Activated naive CD8-positive, alpha-beta T cell treated with anti-CD3 and anti-CD28 coated beads, Interleukin-2, amount 10 ng/mL, durations not matched to agents 7 days and 5 days (primary cell): ENCODE measurements at places on chromosomes 3 and 15. TPM values are rescaled to one million over a fixed set of nuclear protein-coding genes. Genes with fewer than 3 reads are reported as not detected.

GRCh38 chr3:150913133-150913922 is 8.1 kb upstream of the MINDY4B start:
- peaks cover 8% of the 10 kb centered on the region for H3K27me3 ChIP-seq
- H3K4me3 ChIP-seq: no peak overlapping the region
- no peaks in the 10 kb centered on the region for H3K36me3 ChIP-seq
- H3K27ac ChIP-seq: no peak overlapping the region
- H3K4me1 ChIP-seq: no peaks in the 10 kb centered on the region

DNA sequence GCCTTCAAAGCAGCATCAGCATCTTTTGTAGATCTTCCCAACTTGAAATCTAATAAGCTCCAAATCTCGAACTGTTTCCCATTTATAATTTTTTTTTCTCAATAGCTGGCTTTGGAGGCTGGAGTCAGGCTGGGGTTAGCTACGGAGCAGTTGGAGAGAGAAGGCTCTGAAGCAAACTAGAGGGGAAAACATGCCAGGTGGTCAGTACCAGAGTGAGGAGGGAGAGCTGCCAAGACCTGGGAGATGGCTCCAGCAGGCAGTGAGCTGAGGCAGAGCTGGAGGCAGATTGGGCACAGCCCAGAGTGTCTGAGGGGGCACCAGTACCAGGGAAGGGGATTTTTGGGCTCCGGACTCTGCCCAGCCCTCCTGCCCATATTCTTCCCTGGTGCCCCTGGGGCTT is 311.2 kb downstream of the RPLP1 start:
- no peak overlapping the region for H3K4me3 ChIP-seq
- peaks cover 7% of the 10 kb centered on the region for H3K27me3 ChIP-seq
- H3K36me3 ChIP-seq: peaks cover 15% of the 10 kb centered on the region
- H3K27ac ChIP-seq: no peak overlapping the region

DNA sequence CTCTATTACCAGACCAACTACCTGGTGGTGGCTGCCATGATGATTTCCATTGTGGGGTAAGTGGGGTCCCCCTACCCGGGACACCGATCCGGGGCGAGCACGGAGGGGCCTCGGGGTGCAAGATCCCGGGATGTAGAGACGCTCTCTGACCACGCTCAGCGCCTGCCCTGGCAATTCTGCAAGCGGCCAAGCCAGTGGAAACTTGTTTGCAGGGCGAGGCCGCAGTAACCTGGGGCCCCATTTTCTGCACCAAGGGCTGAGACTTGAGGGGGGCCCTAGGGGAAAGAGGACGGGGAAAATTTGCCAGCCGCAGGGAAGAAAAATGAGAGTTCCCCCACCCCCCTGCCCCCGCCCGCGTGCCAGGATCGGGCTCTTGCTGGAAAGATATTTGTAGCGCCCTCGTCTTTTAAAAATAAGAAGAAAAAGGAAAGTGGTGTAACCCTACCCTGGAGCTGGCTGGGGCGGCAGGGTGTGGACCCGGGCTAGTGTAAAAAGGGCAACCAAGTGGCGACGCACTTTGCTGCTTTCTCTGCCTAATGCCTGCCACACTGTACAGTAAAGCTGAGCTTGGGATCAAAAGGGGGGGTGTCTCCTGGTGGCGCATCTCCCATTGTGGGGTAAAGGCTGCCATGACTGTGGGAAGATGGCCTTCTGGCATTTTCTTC is 563 bp downstream of the ARL6IP5 start:
- no peak for DNase-seq
- peaks cover 58% of the 10 kb centered on the region for H3K4me1 ChIP-seq
- H3K36me3 ChIP-seq: peaks cover 23% of the 10 kb centered on the region

The MYO5A gene
- total RNA-seq: 28.5 TPM

DNA sequence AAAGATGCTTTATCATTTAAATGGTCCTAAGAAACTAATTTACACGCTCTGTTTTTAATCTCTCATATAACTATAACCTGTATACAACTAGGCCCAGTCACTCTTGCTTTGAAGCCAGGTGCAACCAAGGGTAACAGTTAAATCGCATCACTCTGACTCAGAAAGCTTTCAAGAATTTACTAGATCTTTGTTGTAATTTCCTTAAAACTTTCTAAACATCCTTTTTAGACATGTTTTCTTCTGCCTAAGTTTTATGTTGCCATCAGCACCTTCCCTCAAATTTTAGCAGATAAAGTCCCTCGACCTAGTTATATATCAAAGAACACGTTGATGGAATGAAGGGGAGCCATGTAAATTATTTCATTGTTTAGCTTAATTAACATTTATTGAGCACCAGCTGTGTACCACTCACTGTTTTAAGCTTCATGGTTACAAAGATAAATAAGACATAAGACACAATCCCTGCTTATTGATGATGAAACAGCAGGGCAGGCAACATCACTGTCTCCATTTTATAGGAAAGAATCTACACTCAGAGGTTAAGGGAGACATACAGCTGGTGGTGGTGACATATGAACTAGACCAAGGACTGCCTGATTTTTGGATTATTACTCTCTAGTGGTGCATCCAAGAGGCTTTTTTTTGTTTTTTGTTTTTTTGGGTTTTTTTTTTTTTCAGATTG is 101.0 kb downstream of the CD200R1L start:
- no peaks in the 10 kb centered on the region for H3K36me3 ChIP-seq
- H3K27me3 ChIP-seq: no peaks in the 10 kb centered on the region
- no peak overlapping the region for H3K27ac ChIP-seq
- H3K4me3 ChIP-seq: no peak overlapping the region
- H3K4me1 ChIP-seq: peaks cover 7% of the 10 kb centered on the region

DNA sequence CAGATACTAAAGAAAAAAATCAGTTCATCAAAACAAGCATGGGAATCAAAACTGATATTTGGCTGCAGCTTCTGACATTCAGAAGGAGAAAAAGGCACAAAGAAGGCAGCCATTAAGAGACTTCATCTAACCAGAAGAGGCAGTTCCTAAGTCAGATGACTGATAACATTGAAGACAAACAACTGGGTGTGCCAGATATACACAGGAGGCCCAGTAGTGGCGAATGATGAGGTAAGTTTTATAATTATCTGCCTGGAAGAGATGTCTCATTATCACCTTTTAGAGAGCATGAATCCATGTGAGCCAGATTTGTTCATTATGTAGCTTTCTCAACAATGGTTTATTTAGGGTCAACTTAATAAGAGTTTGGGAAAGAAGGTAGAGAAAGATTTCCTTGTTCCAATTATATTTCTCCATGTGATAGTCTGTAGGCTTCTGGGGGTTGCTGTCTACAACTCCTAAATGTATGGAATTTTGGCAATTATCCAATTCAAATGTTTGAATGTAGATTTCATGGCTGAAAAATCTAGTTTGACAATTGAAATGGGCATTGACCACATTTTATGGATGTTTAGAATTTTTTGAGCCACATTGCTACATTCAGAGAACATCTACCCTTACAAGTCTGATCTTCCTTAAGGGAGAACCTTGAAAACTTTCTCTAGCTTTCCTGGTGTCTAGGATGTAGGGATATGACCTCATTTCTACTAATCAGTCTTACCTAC is 50.4 kb upstream of the RASGRF1 start:
- H3K27ac ChIP-seq: no peak overlapping the region
- H3K36me3 ChIP-seq: no peaks in the 10 kb centered on the region

DNA sequence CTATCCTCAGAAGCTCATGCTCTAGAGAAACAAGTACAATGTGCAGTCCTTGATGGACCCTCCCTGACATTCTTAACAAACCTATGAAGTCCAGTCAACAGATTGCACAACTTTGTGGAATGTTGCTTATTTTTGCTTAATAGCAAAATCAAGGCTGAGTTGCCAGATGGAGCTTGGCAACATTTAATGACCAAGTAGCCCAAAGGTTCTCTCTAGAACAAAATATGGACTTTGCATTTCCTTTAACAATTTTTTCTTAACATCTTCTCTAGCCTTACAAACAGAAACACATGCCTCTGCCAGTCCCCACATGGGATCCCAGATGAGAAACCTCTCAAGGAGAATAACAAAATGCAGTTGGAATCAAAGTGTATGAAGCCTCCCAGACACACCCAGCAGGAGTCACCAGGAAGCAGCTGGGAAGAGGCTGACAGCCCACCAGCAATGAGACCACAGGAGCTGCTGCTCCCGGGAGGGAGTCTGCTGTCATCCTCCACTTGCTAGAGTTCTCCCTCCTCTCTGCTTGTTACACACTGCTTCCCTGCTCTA is 422.5 kb upstream of the CDIN1 start:
- no peak overlapping the region for H3K27ac ChIP-seq
- H3K4me3 ChIP-seq: no peak overlapping the region

DNA sequence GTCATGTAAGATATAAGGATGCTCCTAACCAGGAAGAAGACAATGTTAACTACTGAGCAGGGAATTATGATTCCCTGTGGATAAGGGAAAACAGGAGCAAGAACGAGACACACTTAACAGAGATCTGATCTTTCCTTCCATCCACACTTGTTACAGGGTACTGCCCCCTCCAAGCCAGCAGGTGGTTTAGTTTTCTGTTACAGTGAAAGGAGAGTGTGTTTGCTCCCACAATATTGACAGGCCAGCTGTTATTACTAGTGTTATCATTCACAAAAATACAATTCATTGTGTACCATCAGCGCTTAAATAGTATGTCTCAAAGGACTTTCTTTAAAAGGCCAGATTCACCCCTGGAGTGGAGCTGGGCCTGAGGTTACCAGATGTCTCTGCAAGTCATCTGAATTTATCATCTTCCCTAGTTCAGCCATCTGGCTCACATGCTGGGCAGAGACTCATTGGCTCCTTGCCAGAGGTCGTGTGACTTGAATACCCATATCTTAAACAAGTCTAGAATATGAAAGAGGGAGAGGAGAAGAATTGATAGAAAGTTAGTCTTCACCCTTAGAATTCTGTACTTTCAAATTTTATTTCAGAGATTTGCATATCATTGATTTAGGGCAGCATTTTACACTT is 16.8 kb upstream of the FMN1 start:
- H3K27me3 ChIP-seq: no peaks in the 10 kb centered on the region
- no peak overlapping the region for H3K27ac ChIP-seq
- no peak for DNase-seq
- H3K36me3 ChIP-seq: no peaks in the 10 kb centered on the region
- H3K4me3 ChIP-seq: no peak overlapping the region

The TAGLN3 gene
- not detected for total RNA-seq

- H3K4me3 ChIP-seq: no peak overlapping the region
- no peaks in the 10 kb centered on the region for H3K36me3 ChIP-seq
- H3K27ac ChIP-seq: no peak overlapping the region
- DNase-seq: no peak
Observed at GRCh38 chr3:299590-300301, 103.2 kb downstream of the CHL1 start.

GRCh38 chr15:47997195-47998080 is 123.4 kb upstream of the SLC24A5 start:
- H3K27ac ChIP-seq: no peak overlapping the region
- H3K4me1 ChIP-seq: no peaks in the 10 kb centered on the region
- no peaks in the 10 kb centered on the region for H3K36me3 ChIP-seq
- H3K27me3 ChIP-seq: peaks cover 5% of the 10 kb centered on the region
- H3K4me3 ChIP-seq: no peak overlapping the region

- H3K27me3 ChIP-seq: no peaks in the 10 kb centered on the region
- H3K4me1 ChIP-seq: no peaks in the 10 kb centered on the region
- no peaks in the 10 kb centered on the region for H3K36me3 ChIP-seq
- DNase-seq: no peak
Observed at GRCh38 chr3:127374086-127375010, 86.5 kb upstream of the PRR20G start.

DNA sequence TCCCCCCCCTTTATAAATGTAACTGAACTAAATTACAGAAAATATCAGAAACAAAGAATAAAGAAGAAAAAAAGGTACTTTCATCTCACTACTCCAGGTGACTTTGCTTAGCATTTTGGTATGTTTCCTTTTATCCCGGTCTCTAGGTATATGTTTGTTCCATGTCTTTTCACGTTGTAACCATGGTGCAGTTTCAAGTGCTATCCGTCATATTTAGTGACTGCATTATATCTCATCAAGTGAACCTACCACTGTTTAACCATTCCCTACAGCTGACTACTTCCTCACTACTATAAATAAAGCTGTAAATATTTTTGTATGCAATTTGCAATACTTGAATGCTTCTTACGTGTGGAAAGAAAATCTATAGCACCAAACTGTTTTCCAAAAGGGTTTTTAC is 2.2 kb downstream of the BTBD1 start:
- H3K4me1 ChIP-seq: peaks cover 14% of the 10 kb centered on the region
- peak overlapping the region; percentile 69 for H3K4me3 ChIP-seq
- peaks cover 8% of the 10 kb centered on the region for H3K36me3 ChIP-seq
- no peaks in the 10 kb centered on the region for H3K27me3 ChIP-seq
- no peak for DNase-seq

GRCh38 chr3:132394320-132394719 is 23.0 kb upstream of the DNAJC13 start:
- no peak overlapping the region for H3K27ac ChIP-seq
- no peak for DNase-seq
- no peaks in the 10 kb centered on the region for H3K4me1 ChIP-seq
- no peaks in the 10 kb centered on the region for H3K36me3 ChIP-seq

GRCh38 chr3:196377321-196377720 is 39.1 kb upstream of the TM4SF19 start:
- H3K36me3 ChIP-seq: peaks cover 28% of the 10 kb centered on the region
- no peak overlapping the region for H3K4me3 ChIP-seq
- DNase-seq: no peak
- H3K4me1 ChIP-seq: peaks cover 6% of the 10 kb centered on the region

The C2CD4A gene
- total RNA-seq: not detected

- no peak overlapping the region for H3K4me3 ChIP-seq
- peaks cover 19% of the 10 kb centered on the region for H3K27me3 ChIP-seq
- DNase-seq: no peak
- no peak overlapping the region for H3K27ac ChIP-seq
- H3K36me3 ChIP-seq: no peaks in the 10 kb centered on the region
Observed at GRCh38 chr15:77656294-77656693, 23.6 kb upstream of the LINGO1 start.

The GOLGA8G gene
- not detected for total RNA-seq

- H3K36me3 ChIP-seq: no peaks in the 10 kb centered on the region
- peaks cover 23% of the 10 kb centered on the region for H3K27me3 ChIP-seq
- H3K27ac ChIP-seq: no peak overlapping the region
- H3K4me3 ChIP-seq: no peak overlapping the region
Observed at GRCh38 chr3:150867434-150867833, 37.8 kb downstream of the MINDY4B start.

The CRABP1 gene
- not detected for total RNA-seq

The B3GNT5 gene
- total RNA-seq: 0.61 TPM

DNA sequence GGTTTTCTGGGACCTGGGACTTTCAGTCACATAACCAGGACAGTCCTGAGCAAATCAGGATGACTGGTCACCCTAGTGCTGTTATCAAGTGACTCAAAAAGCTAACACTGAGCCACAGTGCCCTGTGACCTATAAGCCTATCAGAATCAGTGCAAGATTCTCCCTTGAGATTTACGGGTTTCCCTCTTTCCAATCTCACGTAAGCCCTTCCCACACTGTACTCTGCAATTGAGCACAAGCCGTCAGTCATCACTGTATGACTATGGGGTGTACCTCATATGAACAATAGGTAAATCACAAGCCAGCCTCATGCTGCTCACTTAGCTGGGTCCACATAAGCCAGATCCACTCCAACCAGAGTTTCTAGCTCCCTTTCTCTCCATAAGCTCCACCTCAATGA is 21.0 kb upstream of the CLDN18 start:
- H3K27ac ChIP-seq: no peak overlapping the region
- DNase-seq: no peak
- no peaks in the 10 kb centered on the region for H3K36me3 ChIP-seq
- H3K4me3 ChIP-seq: no peak overlapping the region
- peaks cover 2% of the 10 kb centered on the region for H3K4me1 ChIP-seq

The PAQR9 gene
- not detected for total RNA-seq

GRCh38 chr15:35533130-35534110 is 12.5 kb downstream of the DPH6 start:
- H3K4me1 ChIP-seq: no peaks in the 10 kb centered on the region
- H3K4me3 ChIP-seq: no peak overlapping the region
- H3K27ac ChIP-seq: no peak overlapping the region

- no peaks in the 10 kb centered on the region for H3K27me3 ChIP-seq
- peak overlapping the region; percentile 96 for H3K27ac ChIP-seq
- H3K36me3 ChIP-seq: peaks cover 59% of the 10 kb centered on the region
- DNase-seq: no peak
- peaks cover 84% of the 10 kb centered on the region for H3K4me1 ChIP-seq
Observed at GRCh38 chr3:30657914-30658313, 51.5 kb downstream of the TGFBR2 start.
